ENCODE measurements at places on chromosomes 13 and 19.
A peak's percentile ranks its signal among the peaks of the same experiment; 100 is the strongest.

GRCh38 chr13:108948251-108948671 lies 318.9 kb downstream of the MYO16 start:
- DNase-seq = no peak

DNA sequence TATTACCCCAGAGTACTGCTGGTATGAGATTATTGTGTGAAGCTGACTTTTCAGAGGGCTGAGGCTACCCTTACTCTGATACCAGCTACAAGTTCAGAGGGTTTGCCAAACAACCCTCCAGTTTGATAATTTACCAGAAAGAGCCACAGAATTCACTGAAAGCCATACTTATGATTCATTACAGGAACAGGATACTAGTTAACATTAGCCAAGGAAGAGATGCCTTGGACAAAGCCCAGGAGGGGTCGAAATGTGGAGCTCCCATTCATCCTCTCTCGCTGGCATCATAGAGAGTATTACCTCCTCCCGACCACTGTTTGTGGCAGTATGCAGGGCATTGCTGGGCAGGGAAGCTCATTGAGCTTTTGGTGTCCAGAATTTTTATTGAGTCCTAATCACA lies 364.3 kb downstream of the KCNRG start:
- DNase-seq = no peak

DNA sequence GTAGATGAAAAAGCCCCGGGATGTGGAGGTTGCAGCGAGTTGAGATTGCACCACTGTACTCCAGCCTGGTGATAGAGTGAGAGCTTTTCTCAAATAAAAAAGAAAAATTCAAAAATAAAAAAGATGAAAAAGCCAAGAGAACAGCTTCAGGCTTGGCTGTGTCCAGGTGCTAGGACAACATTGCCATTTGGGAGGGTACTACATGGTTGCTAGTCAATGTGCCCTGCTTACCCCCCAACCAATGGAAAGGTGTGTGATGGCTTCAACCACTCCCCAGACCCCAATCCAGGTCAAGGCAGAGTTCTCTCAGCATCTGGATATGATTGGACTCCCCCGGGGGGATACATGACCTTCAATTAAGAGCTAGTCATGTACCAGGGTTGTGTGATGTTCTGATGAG lies 2.3 kb upstream of the ANKLE1 start:
- no peak for DNase-seq

- no peak for DNase-seq
These were observed 45.6 kb upstream of the WDFY2 start for GRCh38 chr13:51538591-51539179.

DNA sequence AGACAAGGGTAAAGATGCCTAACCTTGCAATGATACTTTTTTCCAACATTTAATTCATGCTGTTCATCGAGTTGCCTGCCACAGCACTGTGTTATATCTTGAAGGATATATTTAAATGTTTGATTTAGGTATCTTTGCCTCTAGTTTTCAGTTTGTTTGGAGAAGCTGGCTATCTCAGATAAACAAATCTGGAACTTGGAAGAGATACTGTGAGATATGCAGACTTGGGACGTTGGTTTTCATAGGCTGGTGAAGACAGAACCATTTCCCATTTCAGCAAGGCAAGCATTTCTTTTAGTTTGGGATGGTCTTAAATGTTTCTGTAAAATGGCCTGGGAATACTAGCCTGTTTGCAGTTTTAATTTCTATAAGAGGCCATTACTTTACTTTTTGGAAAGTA lies 3.3 kb downstream of the RNASEH2B start:
- DNase-seq = no peak

GRCh38 chr13:27982361-27982760 lies 6.1 kb downstream of the URAD start:
- DNase-seq = no peak

DNA sequence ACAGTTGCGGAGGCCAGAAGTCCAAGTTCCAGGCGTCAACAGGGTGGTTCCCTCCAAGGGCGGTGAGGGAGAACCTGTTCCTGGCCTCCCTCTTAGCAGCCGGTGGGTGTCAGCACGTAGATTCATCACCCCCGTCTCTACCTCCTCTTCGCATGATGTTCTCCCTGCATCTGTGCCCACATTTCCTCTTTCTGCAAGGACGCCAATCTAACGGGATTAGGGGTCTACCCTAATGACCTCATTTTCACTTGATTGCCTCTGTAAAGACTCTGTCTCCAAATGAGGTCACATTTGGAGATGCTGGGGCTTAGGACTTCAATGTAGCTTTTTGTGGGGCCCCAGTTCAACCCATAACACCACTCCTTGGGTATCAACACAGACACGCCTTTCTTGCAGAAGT lies 38.5 kb downstream of the DPF1 start:
- no peak for DNase-seq

DNA sequence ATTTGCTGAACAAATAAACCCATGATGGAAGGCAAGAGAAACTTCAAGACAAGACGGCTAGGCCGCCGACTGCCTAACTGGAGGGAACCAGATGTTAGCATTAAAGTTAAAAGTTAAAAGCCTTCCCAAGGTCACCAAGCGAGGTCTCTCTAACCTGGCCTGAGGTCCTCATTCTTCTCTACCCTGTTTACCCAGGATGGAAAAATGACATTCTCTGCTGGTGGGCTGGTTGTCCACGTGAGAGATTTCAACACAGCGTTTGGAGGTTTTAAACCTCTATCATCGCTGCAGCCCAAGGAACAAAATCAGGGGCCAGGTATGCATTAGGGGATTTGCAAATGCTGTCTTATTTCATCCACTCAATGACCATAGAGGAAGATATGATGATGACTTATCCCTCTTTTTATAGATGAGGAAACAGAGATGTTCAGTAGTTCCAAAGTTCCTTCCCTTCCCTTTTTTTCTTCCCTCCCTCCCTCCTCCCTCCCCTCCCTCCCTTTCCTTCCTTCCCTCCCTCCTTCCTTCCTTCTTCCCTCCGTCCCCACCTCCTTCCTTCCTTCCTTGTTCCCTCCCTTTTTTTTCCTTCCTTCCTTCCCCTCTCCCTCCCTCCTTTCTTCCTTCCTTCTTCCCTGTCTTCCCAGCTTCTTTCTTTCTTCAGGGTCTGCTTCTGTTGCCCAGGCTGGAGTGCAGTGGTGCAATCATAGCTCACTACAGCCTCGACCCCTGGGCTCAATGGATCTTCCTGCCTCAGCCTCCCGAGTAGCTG lies 79.7 kb downstream of the INSR start:
- DNase-seq = no peak

GRCh38 chr19:52170863-52171320 lies 529 bp downstream of the ZNF836 start:
- DNase-seq = no peak

DNA sequence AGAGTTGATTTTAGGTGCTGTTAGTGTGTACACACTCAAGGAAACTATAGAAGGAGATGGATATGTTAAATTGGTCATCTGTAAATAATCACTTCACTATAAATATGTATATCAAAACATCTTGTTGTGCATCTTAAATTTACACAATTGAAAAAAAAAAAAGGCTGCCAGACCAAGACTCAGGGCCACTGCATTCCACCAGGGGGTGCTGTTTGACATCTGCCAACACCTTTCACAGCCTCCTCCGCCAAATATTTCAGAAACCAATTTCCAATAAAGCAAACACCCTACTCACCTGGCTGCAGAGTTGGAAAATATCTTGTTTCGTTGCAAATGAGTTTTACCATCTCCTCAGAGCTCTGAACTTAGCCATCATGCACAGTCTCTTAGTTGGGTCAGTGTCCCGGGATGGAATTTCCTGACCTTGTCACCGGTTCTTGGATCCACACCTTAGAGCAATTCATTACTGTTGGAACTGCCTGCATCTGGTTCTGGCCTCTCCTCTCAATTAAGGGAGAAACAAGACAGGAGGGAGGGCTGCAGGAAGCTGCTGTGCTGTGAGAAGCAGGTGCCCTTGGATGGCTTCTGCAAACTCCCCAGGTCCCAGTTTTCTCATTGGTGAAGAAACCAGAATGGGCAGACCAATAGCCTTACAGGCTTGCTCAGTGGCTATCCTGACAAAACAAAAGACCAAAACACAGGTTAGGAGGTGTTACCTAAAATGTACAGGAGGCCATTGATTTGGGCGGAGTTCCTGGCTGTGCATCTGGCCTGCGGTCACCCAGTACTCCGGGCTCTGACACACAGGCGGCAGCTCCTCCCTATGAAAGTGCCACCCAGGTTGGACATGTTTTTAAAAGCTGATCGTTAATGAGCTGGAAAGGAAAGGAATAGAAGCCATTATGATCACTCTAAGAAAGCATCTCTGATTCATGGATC lies 746.6 kb downstream of the UQCRFS1 start:
- DNase-seq = peak; percentile 9

GRCh38 chr13:44298314-44298713 lies 75.3 kb upstream of the SERP2 start:
- DNase-seq = no peak

DNA sequence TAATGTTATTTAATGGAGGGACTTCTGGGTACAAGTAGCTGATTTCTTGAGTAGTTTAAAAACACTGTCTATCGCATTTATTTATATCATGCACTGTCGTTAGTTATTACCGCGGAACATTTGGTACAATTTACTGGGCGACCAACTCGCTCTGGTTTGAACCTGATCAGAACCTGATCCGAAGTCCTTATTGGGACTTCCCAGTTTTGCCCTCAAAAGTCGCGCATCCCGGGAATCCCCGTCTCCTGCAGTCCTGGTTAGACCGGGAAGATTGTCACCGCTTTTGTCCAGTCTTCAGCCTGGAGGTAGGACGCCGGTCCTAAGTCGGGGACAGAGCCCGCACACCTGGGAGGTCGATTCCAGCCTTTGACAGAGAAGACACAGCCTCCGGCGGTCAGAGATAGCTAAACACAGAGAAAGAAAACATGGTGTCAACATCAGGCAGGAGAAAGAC lies 694 bp downstream of the CLN5 start:
- no peak for DNase-seq

DNA sequence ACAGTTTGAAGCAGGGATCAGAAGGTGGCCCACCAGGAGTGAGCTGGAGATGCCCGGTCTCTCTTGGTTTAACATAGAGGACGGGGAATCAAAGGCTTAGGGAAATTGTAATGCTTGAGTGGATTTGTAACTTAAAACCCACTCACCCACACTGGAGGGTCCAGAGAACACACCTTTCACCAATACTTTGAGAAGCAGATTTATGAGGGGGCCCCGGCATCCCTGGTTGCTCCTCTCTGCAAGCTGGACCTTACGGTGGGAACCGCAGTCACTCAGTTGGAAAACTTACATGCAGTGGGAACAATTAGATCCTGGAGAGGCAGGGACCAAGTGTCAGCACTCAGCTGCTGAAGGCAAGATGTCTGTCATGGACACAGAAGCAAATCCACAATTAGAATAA lies 20.5 kb downstream of the PPP5C start:
- no peak for DNase-seq

GRCh38 chr19:47863514-47863936 lies 4.5 kb downstream of the TPRX2 start:
- peak; percentile 67 for DNase-seq

- DNase-seq = no peak
These were observed 113.8 kb downstream of the IRS2 start for GRCh38 chr13:109672545-109672944.

- DNase-seq = no peak
These were observed 9.3 kb downstream of the ZNF780A start for GRCh38 chr19:40081411-40081810.

DNA sequence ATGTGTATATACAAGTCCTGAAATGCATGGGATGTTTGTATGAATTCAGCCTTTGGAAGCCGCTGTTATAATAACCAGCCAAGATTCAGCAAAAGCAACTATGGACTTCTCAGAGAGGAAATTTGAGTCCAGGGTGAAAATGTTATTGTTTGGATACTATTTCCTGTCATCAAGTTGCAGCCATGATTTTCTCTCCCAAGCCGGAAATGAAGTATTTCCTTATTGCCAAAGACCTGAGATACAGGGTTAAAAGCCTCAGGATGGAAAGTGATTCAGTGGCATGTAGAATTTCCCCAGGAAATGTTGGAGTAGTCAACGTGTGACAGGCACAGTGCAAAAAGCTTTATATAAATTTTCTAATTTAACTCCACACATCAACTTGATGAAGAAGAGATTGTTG lies 133.9 kb downstream of the IRS2 start:
- DNase-seq = no peak

- no peak for DNase-seq
These were observed 31.2 kb upstream of the RCBTB2 start for GRCh38 chr13:48564056-48564455.

- DNase-seq = no peak
These were observed 688 bp downstream of the ZNF225 start for GRCh38 chr19:44113784-44114390.

GRCh38 chr13:87656306-87656705 lies 14.9 kb upstream of the SLITRK5 start:
- no peak for DNase-seq

DNA sequence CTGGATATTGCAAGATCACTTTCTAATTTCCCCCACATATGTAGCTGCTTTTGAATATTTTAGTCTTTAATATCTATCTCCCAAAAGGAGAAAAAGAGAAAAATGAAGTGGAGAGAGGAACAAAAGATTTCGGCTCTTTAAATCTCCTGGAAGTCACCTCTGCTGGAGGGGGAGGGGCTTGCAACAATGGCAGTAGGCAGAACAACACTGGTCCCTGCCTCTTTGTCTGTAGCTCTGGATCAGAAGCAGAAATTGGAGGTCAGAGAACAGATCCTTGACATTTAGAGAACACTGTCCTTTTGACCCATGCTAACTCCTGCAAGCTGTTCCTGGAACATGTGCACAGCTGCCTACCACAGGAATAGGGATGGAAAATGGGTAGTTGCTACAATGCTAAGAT lies 86.7 kb upstream of the GPR12 start:
- no peak for DNase-seq

DNA sequence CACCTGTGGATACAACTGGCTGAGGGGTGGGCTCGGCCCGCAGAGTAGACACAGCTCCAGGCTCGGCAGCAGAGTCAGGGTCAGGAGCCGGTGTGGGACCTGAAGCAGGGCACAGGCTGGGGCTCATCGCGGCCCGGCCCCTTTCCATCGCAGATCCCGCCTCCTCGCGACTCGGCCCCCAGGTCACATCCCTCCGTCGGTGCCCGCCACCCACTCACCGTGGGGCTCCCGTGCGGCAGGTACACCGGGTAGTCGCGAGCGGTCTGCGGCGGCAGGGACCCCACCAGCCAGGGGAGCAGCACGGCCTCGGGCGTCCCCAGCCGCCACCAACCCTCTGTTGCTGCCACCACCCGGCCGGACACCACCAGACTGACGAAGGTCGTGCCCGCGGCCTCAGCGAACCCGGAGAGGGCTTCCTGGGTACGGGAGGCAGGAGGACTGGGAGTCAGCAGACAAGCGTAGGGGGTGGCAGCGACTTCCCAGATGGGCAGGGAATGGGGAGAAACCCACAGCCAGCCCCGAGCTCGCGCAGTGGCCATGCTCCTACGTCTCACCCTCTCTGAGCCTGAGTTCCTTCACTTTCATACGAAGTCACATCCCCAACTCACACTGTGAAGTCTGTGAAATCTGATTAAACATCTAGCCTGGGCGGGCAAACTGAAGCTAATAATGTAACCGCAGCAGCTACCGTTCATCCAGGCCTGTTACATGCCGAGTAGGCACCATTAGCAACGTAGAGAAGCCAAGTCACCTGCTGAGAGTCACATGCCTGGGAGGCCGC lies 3.7 kb downstream of the FUZ start:
- DNase-seq = no peak

GRCh38 chr13:35252536-35253205 lies 223.8 kb downstream of the MAB21L1 start:
- no peak for DNase-seq

- DNase-seq = no peak
These were observed 492.9 kb downstream of the PCDH20 start for GRCh38 chr13:60922576-60923231.

Data from activated CD4-positive, CD25-positive, alpha-beta regulatory T cell (primary cell).